ENCODE measurements at places on chromosomes 7 and 10. TPM values are rescaled to one million over a fixed set of nuclear protein-coding genes. Genes with fewer than 3 reads are reported as not detected.

DNA sequence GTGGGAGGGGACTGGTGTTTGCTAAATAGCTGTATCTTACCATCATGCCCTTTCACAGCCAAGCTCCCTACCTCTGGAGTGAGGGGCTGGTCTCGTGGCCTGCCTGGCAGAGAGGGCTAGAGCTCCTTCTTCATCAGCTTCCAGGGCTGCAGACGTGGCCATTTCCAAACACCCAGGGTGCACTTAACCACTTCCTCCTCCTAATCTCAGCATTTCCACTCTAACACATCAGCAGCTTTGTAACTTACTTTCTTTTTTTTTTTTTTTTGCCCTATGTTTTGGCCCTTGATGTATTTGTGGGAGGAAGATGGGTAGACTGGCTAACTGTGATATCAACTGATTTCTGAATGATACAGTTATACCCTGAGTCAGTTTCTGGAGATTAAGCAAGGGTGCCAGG lies 27.4 kb downstream of the LRRC4 start:
- no peak overlapping the region for H3K4me3 ChIP-seq
- H3K36me3 ChIP-seq, result no peaks in the 10 kb centered on the region
- DNase-seq, result no peak
- no peaks in the 10 kb centered on the region for H3K27me3 ChIP-seq
- no peak overlapping the region for H3K27ac ChIP-seq
- H3K4me1 ChIP-seq, result no peaks in the 10 kb centered on the region

DNA sequence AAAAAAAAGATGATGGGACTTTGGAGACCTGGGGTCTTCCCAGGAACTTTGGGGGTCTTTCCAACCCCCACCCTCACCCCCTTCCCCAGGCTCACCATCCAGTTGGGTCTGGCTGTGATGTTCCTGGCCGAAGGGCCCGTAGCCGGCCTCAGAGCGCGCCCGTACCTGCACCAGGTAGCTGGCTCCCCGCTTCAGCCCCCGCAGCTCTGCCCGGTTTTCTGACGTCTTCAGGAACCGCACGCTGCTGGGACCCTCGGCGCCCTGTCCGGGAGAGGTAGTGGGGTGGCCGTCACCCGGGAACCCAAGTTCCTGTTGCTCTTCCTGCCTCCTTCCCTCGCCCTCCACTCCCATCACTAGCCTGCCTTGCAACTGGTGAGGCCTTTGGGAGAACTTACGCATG lies 10.2 kb downstream of the EPHB4 start:
- H3K27ac ChIP-seq, result no peak overlapping the region
- H3K4me3 ChIP-seq, result no peak overlapping the region
- no peaks in the 10 kb centered on the region for H3K27me3 ChIP-seq
- no peak for DNase-seq
- H3K4me1 ChIP-seq, result no peaks in the 10 kb centered on the region

- peaks cover 3% of the 10 kb centered on the region for H3K27me3 ChIP-seq
- no peak for DNase-seq
- H3K27ac ChIP-seq, result no peak overlapping the region
- H3K36me3 ChIP-seq, result no peaks in the 10 kb centered on the region
- no peak overlapping the region for H3K4me3 ChIP-seq
Observed at GRCh38 chr7:128350708-128351295, 7.1 kb upstream of the RBM28 start.

DNA sequence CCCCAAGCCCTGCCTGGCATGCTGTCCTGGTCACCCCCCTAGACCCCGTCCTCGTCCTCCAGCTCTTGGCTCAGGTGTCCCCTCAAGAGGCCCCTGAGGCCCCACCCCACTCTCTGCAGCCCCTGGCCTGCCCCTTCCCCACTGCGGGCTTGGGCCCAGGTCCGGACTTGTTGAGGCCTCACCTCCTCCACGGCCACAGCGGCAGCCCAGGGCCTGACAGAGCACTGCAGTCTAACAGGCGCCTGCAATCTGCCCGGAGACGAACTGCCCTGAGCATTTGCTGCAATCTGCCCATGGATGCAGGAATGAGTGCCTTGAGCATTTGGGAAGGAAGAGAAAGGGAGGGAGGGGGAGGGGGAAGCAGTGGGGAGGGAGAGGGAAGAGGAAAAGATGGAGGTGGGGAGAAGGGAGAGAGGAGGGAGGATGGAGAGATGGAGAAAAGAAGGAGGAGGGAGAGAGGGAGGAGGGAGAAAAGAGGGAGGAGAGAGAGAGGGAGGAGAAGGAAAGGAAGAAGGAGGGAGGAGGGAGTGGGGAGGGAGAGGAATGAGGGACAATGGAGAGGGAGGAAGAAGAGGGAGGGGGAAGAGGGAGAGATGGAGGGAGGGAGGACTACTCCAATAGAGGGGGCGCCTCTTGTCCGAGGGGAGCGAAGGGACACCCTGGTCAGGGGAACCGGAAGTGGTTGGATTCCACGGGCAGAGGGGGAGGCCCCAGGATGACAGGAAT lies 73.9 kb downstream of the PDGFA start:
- H3K4me3 ChIP-seq, result no peak overlapping the region
- H3K4me1 ChIP-seq, result no peaks in the 10 kb centered on the region
- DNase-seq, result no peak
- no peaks in the 10 kb centered on the region for H3K27me3 ChIP-seq

DNA sequence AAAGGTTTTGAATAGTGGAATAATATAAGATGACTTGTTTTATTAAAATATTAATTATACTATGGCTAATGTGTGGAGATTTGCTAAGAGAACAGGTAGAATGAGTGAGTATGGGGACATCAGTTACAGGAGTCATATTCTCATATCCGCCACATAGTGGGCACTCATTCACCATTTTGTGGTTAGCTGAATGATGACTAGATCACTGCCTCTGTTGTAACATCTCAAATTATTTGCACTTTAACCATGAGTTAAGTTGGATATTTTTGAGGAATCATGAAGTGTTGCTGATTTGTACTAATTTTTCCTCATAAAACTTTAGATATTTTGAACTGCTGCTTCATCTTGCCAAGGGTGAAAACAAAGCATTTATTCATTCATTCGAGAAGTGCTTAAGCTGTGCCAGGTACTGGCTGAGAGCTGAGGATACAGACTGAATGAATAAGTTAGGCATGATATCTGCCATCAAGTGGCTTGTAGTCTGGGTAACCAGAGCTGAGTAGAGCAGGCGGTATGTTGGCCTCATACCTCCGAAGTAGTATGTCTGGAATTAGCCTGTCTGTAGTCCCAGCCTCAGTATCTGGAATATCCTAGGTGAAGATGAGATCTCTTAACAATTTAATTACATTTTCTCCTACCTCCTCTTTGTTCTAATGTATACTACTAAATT lies 100.5 kb downstream of the ZEB1 start:
- H3K27ac ChIP-seq, result no peak overlapping the region
- DNase-seq, result no peak
- H3K36me3 ChIP-seq, result no peaks in the 10 kb centered on the region
- no peaks in the 10 kb centered on the region for H3K27me3 ChIP-seq
- H3K4me1 ChIP-seq, result peaks cover 9% of the 10 kb centered on the region

GRCh38 chr7:159091480-159092475 lies 52.9 kb downstream of the VIPR2 start:
- DNase-seq, result no peak
- H3K4me1 ChIP-seq, result no peaks in the 10 kb centered on the region
- H3K27me3 ChIP-seq, result no peaks in the 10 kb centered on the region
- no peaks in the 10 kb centered on the region for H3K36me3 ChIP-seq

- no peaks in the 10 kb centered on the region for H3K36me3 ChIP-seq
- no peaks in the 10 kb centered on the region for H3K4me1 ChIP-seq
- no peak overlapping the region for H3K27ac ChIP-seq
- no peak overlapping the region for H3K4me3 ChIP-seq
- no peak for DNase-seq
- no peaks in the 10 kb centered on the region for H3K27me3 ChIP-seq
Observed at GRCh38 chr7:79988653-79989052, 146.0 kb upstream of the GNAI1 start.

GRCh38 chr10:119313644-119314043 lies 106.3 kb downstream of the GRK5 start:
- no peaks in the 10 kb centered on the region for H3K4me1 ChIP-seq
- H3K36me3 ChIP-seq, result no peaks in the 10 kb centered on the region
- no peak overlapping the region for H3K4me3 ChIP-seq
- DNase-seq, result no peak
- no peak overlapping the region for H3K27ac ChIP-seq

GRCh38 chr7:138029941-138030340 lies 28.1 kb upstream of the CREB3L2 start:
- no peaks in the 10 kb centered on the region for H3K4me1 ChIP-seq
- no peaks in the 10 kb centered on the region for H3K36me3 ChIP-seq
- no peak overlapping the region for H3K4me3 ChIP-seq
- no peaks in the 10 kb centered on the region for H3K27me3 ChIP-seq
- DNase-seq, result no peak
- H3K27ac ChIP-seq, result no peak overlapping the region

GRCh38 chr7:129332254-129333035 lies 101.8 kb upstream of the STRIP2 start:
- H3K27me3 ChIP-seq, result no peaks in the 10 kb centered on the region
- no peak for DNase-seq
- no peaks in the 10 kb centered on the region for H3K36me3 ChIP-seq
- H3K4me1 ChIP-seq, result no peaks in the 10 kb centered on the region
- no peak overlapping the region for H3K27ac ChIP-seq

DNA sequence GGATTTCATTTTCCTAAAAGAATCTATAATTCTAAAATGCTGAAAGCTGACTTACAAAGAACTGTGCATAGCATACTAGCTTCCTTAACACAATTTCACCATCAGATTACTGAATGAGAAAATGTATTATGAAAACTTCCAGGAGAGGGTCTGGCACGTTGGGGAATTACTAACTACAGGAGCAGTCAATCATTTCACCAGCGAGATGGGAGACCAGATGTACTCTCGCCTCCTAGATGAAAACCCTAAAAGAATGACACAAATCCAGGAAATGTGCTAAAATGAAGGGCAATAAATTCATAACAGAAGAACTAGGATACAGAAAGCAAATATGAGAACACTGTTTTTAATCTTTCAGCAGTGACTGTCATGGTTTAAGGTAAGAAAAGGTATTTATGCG lies 330.8 kb downstream of the ABCA13 start:
- no peak overlapping the region for H3K27ac ChIP-seq
- no peak overlapping the region for H3K4me3 ChIP-seq
- no peaks in the 10 kb centered on the region for H3K4me1 ChIP-seq
- no peaks in the 10 kb centered on the region for H3K27me3 ChIP-seq

DNA sequence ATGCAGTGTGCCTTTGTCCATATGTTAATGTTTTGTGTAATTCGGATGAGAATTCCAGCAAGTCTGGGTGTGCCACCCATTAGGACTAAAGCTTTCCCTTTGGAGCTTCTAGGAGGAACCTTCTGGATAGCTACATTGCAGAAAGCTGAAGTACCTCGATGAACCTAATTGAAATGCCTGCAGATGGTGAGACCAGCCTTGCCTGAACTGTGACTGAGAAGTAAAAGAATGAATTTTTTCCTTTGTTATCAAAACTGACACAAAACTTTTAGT lies 31.1 kb upstream of the FBXW4 start:
- H3K4me1 ChIP-seq, result no peaks in the 10 kb centered on the region
- H3K36me3 ChIP-seq, result no peaks in the 10 kb centered on the region
- H3K4me3 ChIP-seq, result no peak overlapping the region
- H3K27me3 ChIP-seq, result no peaks in the 10 kb centered on the region
- DNase-seq, result no peak
- H3K27ac ChIP-seq, result no peak overlapping the region

- H3K4me3 ChIP-seq, result no peak overlapping the region
- H3K27ac ChIP-seq, result no peak overlapping the region
- H3K36me3 ChIP-seq, result no peaks in the 10 kb centered on the region
- no peak for DNase-seq
Observed at GRCh38 chr7:31004393-31004792, 40.6 kb downstream of the GHRHR start.

GRCh38 chr7:99579956-99580777 lies 17.9 kb upstream of the TMEM225B start:
- peak overlapping the region; percentile 63 for H3K4me3 ChIP-seq
- peak overlapping the region; percentile 18 for H3K27ac ChIP-seq
- no peaks in the 10 kb centered on the region for H3K36me3 ChIP-seq
- H3K27me3 ChIP-seq, result no peaks in the 10 kb centered on the region
- peak; percentile 35 for DNase-seq

The ZNF485 gene
- 1.3 TPM for total RNA-seq

The MALSU1 gene
- 33.7 TPM for total RNA-seq

The GBX1 gene
- total RNA-seq, result not detected

The TUBAL3 gene
- not detected for total RNA-seq

The POLR2J3 gene
- 0.77 TPM for total RNA-seq
